ENCODE measurements at places on chromosomes 5 and 9.

- DNase-seq = no peak
These were observed 17.5 kb downstream of the PIK3R1 start for GRCh38 chr5:68233075-68233474.

DNA sequence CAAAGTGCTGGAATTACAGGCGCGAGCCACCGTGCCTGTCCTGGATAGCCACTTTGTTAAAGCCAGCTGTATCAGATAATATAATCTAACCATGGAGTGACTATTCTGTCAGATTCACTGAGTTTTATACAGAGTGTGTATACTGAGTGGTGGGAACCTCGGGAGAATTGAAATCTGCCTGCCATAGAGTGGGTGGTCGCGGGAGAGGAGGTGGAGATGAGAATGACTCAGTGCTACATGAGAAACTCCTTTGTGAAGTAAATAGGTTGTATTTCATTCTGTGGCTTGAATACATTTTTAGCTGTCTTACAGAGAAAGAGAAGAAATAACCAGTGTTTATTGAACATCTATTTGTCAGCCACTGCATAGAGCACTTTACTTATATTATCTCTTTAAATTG lies 26.4 kb downstream of the ATP6V0E1 start:
- DNase-seq = no peak

GRCh38 chr5:72172786-72173185 lies 65.5 kb downstream of the MAP1B start:
- no peak for DNase-seq

GRCh38 chr5:167949435-167949834 lies 342.0 kb upstream of the WWC1 start:
- DNase-seq = no peak

GRCh38 chr5:35430381-35431162 lies 187.1 kb upstream of the SPEF2 start:
- DNase-seq = no peak

DNA sequence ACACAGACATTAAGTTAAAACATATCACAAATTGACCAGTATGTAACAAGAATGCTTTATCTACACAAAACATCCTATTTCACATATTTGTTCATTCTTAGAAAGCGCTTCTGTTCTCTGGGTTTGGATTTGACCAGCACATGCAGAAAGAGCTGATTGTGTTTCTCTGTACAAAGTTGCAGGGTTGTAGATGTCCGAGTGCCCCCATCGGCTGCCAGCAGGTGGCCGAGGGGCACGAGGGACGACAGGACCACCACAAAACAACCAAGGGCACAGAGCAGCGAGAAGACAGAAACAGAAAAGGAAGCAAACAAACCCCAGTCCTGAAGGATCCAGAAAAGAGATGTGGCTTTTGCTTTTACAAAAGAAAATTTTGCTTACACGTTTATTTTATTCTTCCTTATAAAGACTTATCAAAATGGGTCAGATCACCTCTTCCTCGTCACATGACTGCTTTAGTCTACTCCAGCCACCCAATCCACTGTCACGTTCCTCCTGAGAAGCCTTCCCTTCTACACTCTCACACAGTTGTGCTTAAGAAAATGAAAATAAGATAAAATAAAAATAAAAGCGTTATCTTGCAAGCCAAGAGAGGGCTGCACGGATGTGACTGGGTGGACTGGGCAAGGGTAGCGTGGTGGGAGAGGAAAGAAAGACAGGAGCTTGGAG lies 9.5 kb downstream of the OTP start:
- DNase-seq = no peak

DNA sequence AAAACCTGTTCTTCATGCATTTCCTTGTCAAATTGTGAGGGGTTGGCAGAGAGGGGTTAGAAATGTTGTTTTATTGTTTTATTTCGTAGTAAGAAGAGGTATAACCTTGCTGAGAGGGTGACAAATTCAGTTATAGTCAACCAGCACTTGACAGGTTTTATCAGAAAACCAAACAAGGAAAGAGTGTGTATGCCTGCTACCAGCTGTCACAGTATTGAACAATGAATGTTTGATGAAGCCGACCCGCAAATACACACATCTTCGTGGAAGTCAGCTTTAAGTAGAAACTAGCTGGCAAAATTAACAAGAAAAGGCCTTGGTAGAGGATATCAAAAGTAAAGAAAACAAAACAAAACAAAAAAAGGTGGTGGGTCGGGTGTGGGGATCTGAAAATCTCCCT lies 214.6 kb upstream of the TLE4 start:
- no peak for DNase-seq

DNA sequence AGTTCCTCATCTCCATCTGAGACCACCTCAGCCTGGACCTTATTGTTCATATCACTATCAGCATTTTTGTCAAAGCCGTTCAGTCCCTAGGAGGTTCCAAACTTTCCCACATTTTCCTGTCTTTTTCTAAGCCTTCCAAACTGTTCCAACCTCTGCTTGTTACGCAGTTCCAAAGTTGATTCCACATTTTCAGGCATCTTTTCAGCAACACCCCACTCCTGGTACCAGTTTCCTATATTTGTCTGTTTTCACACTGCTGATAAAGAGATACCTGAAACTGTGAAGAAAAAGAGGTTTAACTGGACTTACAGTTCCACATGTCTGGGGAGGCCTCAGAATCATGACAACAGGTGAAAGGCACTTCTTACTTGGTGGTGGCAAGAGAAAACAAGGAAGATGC lies 622.1 kb downstream of the MAT2B start:
- no peak for DNase-seq

- DNase-seq = no peak
These were observed 341.0 kb upstream of the DMAC1 start for GRCh38 chr9:8140557-8140956.

DNA sequence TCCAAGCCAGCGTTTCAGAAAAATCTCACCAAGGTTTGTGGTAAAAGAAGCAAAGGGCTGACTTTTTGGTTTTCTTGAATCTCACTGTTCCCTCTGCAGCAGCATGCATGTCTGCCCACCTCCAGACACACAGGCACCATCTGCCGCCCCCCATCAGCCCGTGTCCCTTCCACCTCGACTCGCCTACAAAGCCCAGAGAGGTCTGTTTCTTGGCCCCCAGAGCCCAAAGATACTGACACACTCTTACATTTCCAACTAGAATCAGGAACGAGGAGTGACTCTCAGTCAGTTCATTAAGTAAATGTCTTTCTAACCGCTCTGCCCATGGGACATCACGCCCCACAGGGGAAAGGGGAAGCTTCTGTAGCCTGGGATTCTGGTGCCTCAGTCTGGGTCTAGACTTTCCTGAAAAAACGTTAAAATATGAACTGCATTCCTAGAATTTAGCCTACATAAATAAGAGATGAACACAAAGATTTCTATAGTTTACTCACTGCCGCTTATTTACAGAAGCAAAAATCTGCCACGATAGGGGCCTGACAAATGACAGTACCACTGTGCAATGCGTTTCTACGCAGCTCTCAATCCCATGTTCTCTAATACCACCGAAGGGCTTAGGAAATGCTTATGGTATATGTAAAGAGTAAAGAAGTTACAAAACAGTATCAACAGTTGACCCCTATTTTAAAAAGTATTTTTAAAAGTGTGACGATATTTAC lies 4.1 kb downstream of the IL4 start:
- no peak for DNase-seq

GRCh38 chr9:131335368-131335755 lies 45.8 kb downstream of the PLPP7 start:
- no peak for DNase-seq

DNA sequence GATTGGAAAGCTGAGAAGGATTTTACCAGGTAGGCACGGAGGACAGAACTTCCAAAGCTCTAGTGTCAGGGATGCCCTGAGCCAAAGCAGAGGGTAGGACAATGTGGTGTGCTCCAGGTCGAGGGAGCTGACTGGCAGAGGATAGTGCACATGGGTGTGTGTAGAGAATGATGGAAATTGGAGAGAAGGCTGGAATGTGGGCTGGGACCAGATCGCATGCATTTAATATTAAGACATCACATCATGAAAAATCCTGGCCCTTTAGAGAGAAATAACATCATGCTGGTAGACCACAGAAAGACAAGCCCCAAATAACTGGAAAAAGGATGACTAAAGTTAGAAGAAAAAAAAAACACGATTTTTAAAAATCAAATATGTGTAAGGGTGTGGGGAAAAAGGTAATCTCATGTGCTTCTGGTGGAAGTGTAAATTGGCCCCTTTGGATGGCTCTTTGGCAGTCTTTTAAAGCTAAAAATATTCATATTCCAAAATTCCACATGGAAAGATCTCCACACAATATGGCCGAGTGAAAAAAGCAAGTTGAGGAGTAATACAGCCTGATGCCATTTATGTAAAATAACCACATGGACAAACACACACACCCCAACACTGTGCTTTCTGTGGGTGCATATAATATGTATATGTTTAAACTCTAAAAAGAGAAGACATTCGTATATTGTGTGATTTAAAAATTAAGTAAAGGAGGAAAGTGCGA lies 67.0 kb upstream of the TGFBR1 start:
- no peak for DNase-seq

GRCh38 chr9:6672118-6672517 lies 26.6 kb upstream of the GLDC start:
- no peak for DNase-seq

Measured in D341Med (cell line).